Activated T-helper 2 cell treated with anti-CD3 and anti-CD28 coated beads, Interferon-gamma antibody, Interleukin-2, Interleukin-4, amounts not matched to agents 10 μg/mL and 5 μg/mL and 100 μg/mL, durations not matched to agents 14 hours and 24 hours and 36 hours (primary cell): ENCODE measurements at places on chromosomes 13 and 19. TPM values are rescaled to one million over a fixed set of nuclear protein-coding genes. Genes with fewer than 3 reads are reported as not detected.

- no peak overlapping the region for H3K27ac ChIP-seq
- no peak overlapping the region for H3K4me3 ChIP-seq
- DNase-seq, result no peak
- peaks cover 18% of the 10 kb centered on the region for H3K4me1 ChIP-seq
- no peaks in the 10 kb centered on the region for H3K36me3 ChIP-seq
- H3K27me3 ChIP-seq, result peaks cover 8% of the 10 kb centered on the region
Measured at GRCh38 chr19:54572696-54573311, 786 bp upstream of the LILRA2 start.

ZNF813 gene
- total RNA-seq, result 3.4 TPM in 2 replicates

DNA sequence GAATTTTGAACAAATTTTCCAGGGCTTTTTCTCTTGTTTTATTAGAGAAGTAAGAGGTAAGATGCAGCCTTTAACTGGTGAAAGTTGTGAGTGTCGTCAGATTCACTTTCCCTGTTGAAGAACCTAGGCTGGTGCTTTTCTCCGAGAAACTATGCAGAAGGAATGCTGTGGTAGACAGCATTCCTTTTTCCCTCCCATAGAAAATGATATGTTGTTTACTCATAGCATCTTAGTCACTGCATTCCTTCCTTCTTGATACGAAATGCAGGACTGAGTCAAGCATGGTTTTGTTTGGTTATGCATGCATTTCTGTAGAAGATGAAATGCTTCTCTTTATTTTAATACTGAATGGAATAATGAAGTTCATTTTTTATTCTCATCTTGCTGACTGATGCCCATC lies 3.4 kb downstream of the ITGBL1 start:
- no peaks in the 10 kb centered on the region for H3K4me1 ChIP-seq
- no peaks in the 10 kb centered on the region for H3K36me3 ChIP-seq
- no peak overlapping the region for H3K4me3 ChIP-seq
- peaks cover 11% of the 10 kb centered on the region for H3K27me3 ChIP-seq
- no peak for DNase-seq

FAM216B gene
- total RNA-seq, result not detected in 2 replicates

GRCh38 chr13:74644229-74644628 lies 510.0 kb upstream of the KLF12 start:
- no peak for DNase-seq
- no peak overlapping the region for H3K4me3 ChIP-seq
- H3K36me3 ChIP-seq, result no peaks in the 10 kb centered on the region
- no peaks in the 10 kb centered on the region for H3K27me3 ChIP-seq
